Endothelial cell of umbilical vein (primary cell): ENCODE measurements at places on chromosomes 13 and 19.

DNA sequence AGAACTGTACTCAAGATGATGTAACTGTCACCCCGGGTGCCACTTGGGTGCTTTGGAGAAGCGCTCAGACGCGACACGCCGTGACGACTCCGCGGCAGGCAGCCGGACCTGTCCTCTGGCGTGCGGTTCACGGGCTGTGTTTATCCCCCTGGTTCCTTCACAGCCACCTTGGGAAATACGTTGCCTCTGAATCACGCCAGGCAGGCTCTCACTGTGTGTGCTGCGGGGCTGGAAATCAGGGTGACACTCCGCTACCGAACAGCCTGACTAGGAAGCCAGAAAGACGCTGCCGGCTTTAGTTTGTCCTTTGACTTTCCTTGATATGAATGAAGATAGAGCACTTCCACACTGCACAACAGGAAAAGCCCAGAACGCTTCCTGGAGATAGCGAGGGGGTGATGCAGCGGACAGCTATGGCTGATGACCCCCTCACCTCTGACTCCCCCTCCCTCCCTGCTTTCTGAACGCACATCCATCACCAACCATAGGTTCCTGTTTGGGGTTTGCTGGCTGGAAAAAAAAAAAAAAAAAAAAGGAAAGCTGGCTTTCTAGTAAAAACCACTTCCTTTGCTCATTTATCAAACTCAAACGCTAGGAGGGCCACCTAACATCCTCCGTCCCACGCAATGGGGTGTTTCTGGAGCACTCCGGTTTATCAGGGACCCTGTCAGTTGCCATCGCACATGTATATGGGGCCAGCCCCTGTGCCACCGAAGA lies 3.7 kb upstream of the GP6 start:
- H3K36me3 ChIP-seq, result no peaks in the 10 kb centered on the region
- peak overlapping the region; percentile 55 for H3K27ac ChIP-seq
- peak; percentile 74 for DNase-seq
- H3K4me3 ChIP-seq, result no peak overlapping the region
- H3K4me1 ChIP-seq, result peaks cover 19% of the 10 kb centered on the region
- H3K27me3 ChIP-seq, result no peaks in the 10 kb centered on the region

GRCh38 chr13:93145199-93145598 lies 81.4 kb upstream of the GPC6 start:
- H3K36me3 ChIP-seq, result no peaks in the 10 kb centered on the region
- no peak overlapping the region for H3K27ac ChIP-seq
- H3K4me1 ChIP-seq, result no peaks in the 10 kb centered on the region
- H3K27me3 ChIP-seq, result no peaks in the 10 kb centered on the region

DNA sequence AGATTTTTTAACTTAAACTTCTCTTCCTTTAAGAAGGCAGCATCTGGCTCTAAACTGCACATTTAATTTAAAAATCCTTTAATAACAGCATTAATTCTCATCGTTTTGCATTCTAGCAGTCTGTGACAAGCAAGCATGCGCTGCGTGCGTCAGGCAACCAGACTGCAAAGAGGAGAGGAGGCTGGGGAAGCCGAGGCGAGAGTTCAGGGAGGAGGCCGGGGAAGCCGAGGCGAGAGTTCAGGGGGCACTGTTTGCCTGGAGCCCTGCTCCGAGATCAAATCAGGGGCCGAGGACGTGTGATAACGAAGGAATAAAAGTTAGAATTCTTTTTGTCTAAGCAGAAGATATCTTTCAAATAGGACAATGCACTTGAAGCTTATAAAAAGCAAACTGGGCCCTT lies 435.7 kb downstream of the EFNB2 start:
- peaks cover 27% of the 10 kb centered on the region for H3K4me1 ChIP-seq
- no peaks in the 10 kb centered on the region for H3K27me3 ChIP-seq
- DNase-seq, result no peak

DNA sequence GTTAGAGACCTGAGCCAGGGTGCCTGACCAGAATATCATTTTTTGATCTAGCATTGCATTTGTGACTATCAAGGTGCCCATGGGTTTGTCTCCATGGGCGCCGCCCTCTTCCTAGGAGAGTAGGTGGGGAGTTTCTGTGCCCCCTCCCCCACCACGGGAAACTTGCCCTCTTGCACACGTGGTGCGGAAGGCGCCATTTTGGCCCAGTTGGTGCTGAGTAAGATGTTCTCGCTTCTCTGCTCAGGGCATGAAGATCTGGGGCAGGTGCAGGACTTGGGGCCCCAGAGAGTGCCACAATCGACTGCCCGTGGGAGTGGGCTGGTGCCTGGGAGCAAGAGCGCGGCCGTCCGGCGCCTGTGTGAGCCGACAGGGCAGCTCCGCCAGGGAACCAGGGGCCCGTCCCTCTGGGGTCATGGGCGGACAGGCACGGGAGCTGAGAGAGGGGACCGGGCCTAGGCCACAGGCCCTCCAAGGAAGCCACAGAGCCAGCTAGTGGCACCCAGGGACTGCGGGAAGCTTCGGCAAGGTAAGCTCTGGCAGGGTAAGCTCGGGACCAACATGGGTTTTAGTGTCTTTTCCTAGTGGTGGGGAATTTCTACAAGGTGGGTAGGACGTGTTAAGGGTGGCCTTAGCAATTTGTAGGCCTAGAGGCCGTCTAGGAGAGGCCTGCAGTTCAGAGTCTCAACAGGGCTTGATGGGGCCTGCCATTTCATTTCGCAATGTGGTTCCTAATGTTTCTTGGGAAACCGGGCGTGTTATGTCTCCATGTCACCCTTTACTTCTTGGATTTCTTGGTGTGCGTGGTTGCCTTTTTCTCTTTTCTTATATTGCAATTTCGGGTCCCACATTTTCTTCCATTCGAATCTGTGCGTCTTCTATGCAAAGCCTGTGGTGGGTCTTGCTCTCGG lies 14.5 kb downstream of the SACS start:
- no peaks in the 10 kb centered on the region for H3K36me3 ChIP-seq
- H3K4me1 ChIP-seq, result no peaks in the 10 kb centered on the region
- no peaks in the 10 kb centered on the region for H3K27me3 ChIP-seq
- H3K4me3 ChIP-seq, result no peak overlapping the region
- no peak for DNase-seq

DNA sequence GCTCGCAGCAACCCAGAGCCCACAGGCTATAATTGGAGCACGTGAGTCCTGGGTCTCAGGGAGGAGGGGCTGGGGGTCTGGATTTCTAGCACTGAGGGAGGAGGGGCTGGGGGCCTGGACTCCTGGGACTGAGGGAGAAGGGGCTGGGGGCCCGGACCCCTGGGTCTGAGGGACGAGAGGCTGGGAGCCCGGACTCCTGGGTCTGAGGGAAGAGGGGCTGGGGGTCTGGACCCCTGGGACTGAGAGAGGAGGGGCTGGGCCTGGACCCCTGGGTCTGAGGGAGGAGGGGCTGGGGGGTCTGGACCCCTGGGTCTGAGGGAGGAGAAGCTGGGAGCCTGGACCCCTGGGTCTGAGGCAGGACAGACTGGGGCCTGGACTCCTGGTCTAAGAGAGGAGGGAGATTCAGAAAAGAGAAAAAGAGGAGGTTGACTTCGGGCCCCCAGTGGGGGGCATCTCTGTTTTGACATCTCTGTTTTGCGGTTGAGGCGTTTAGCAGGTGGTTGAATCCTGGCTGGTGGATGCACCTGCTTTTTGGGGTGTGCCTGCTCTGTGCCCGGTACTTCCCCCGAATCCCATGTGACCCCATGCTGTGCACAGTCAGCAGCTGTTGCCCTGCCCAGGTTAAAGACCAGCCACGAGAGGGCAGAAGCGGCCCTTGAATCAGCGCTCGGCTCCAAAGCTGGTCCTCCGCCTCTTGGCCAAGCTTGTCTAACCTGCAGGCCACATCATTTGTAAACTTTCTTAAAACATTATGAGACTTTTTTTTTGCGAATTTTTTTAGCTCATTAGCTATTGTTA lies 10.5 kb downstream of the PVR start:
- no peaks in the 10 kb centered on the region for H3K4me1 ChIP-seq
- H3K4me3 ChIP-seq, result no peak overlapping the region
- no peak overlapping the region for H3K27ac ChIP-seq
- no peaks in the 10 kb centered on the region for H3K27me3 ChIP-seq
- DNase-seq, result peak; percentile 48

- H3K27ac ChIP-seq, result no peak overlapping the region
- H3K4me3 ChIP-seq, result no peak overlapping the region
- no peaks in the 10 kb centered on the region for H3K36me3 ChIP-seq
- H3K27me3 ChIP-seq, result no peaks in the 10 kb centered on the region
- H3K4me1 ChIP-seq, result no peaks in the 10 kb centered on the region
These were observed 1437.9 kb downstream of the EFNB2 start for GRCh38 chr13:105097521-105097920.

DNA sequence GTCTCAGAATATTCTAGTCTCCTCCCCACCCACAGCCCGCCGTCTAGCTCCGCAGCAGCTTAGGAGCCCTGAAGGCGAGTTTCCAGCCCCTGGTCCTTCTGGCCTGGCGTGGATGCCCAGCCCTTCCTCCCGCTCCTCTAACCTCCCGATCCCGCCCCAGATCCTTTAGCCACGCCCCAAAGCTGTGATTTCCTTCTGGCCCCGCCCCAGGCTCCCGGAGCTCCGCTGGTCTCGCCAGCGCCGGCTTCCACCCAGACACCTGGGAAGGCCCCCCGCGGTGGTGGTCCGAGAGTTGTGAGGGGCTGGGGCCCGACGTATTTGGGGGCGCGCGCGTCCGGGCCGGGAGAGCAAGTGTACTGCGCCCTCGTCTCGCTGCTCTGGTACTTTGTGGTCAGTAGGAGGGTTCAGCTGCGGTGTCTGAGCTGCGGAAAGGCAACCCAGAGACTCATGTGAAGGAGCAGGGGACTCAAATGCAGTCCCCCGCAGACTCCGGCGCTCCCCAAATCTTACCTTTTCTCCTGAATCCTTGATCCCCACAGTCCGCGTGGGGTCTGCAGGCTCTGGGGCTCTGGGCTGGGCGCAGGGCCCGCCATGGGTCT lies at the start of gene CGB7:
Gene CGB7, minus strand, starts transcription at position 114 of the 599 bp plus-strand sequence. CDS start 2,374 bp downstream, outside the sequence.
- no peaks in the 10 kb centered on the region for H3K27me3 ChIP-seq
- no peak within 1 kb of the TSS for H3K27ac ChIP-seq
- DNase-seq, result peak; percentile 54
- peak within 1 kb of the TSS; percentile 30 for H3K4me3 ChIP-seq
- no peaks in the 10 kb centered on the region for H3K36me3 ChIP-seq

GRCh38 chr13:84524586-84524985 lies 642.3 kb upstream of the SLITRK1 start:
- no peak for DNase-seq
- no peak overlapping the region for H3K27ac ChIP-seq
- H3K36me3 ChIP-seq, result no peaks in the 10 kb centered on the region
- H3K4me3 ChIP-seq, result no peak overlapping the region

- H3K27ac ChIP-seq, result no peak overlapping the region
- no peaks in the 10 kb centered on the region for H3K36me3 ChIP-seq
- no peak for DNase-seq
- H3K4me1 ChIP-seq, result no peaks in the 10 kb centered on the region
These were observed 11.6 kb upstream of the SAMD1 start for GRCh38 chr19:14102102-14102696.

GRCh38 chr13:41643507-41643906 lies 186.2 kb downstream of the RGCC start:
- no peak for DNase-seq
- H3K27ac ChIP-seq, result no peak overlapping the region
- H3K4me3 ChIP-seq, result no peak overlapping the region
- no peaks in the 10 kb centered on the region for H3K36me3 ChIP-seq
- H3K4me1 ChIP-seq, result peaks cover 55% of the 10 kb centered on the region

GRCh38 chr13:39318161-39318560 lies 279.9 kb downstream of the NHLRC3 start:
- H3K36me3 ChIP-seq, result no peaks in the 10 kb centered on the region
- H3K4me3 ChIP-seq, result no peak overlapping the region
- no peak overlapping the region for H3K27ac ChIP-seq
- peaks cover 3% of the 10 kb centered on the region for H3K27me3 ChIP-seq

- no peaks in the 10 kb centered on the region for H3K4me1 ChIP-seq
- no peaks in the 10 kb centered on the region for H3K36me3 ChIP-seq
- H3K27me3 ChIP-seq, result no peaks in the 10 kb centered on the region
These were observed 26.0 kb downstream of the ZSWIM4 start for GRCh38 chr19:13821292-13821691.
